ENCODE measurements at places on chromosomes 1 and 21. TPM values are rescaled to one million over a fixed set of nuclear protein-coding genes. Genes with fewer than 3 reads are reported as not detected.

Gene WNT3A
- polyA plus RNA-seq = 1.3 TPM

Gene TNFSF4
- polyA plus RNA-seq = 0.08 TPM

Gene TDRD10
- 1.7 TPM for polyA plus RNA-seq

Gene CCDC185
- 0.04 TPM for polyA plus RNA-seq

Gene C1orf174
- polyA plus RNA-seq = 11.6 TPM

Gene SFN
- polyA plus RNA-seq = 2,440 TPM

Gene C1orf141
- polyA plus RNA-seq = not detected

Gene CHTOP
- polyA plus RNA-seq = 41.6 TPM

Gene CRABP2
- 1,799 TPM for polyA plus RNA-seq

Gene NPL
- polyA plus RNA-seq = 5.5 TPM

Gene CLCA4
- polyA plus RNA-seq = 306 TPM

Gene IFFO2
- polyA plus RNA-seq = 51.9 TPM

Gene DYNLT4
- polyA plus RNA-seq = 0.14 TPM

Gene C1orf50
- 3.8 TPM for polyA plus RNA-seq

Gene PLA2G2D
- 0.02 TPM for polyA plus RNA-seq

Gene RNU1-3
- polyA plus RNA-seq = not detected
